A549 treated with Mapracorat at 1 μM for 4 hours (cell line): ENCODE measurements at places on chromosomes 12 and 14. TPM values are rescaled to one million over a fixed set of nuclear protein-coding genes. Genes with fewer than 3 reads are reported as not detected.

Gene SDR9C7
- 0.15 TPM in 1 of 5 replicates, not detected in the others for total RNA-seq

Gene ALX1
- total RNA-seq = 4.1 to 5.1 TPM (median 4.8 TPM) in 5 replicates

Gene EXOC3L4
- 1.3 to 3.3 TPM (median 1.4 TPM) in 5 replicates for total RNA-seq

Gene TBX5
- total RNA-seq = not detected in 5 replicates

Gene MYF6
- total RNA-seq = not detected in 5 replicates

Gene PTGDR
- not detected in 5 replicates for total RNA-seq

Gene PTCSC3
- total RNA-seq = not detected in 5 replicates

Gene KRT4
- 2.1 to 4.0 TPM (median 3.4 TPM) in 5 replicates for total RNA-seq

Gene FAM90A1
- total RNA-seq = 0.12 to 0.15 TPM (median 0.14 TPM) in 5 replicates

Gene CLEC7A
- total RNA-seq = not detected in 5 replicates
